ENCODE measurements at places on chromosomes 2 and 18.
A peak's percentile ranks its signal among the peaks of the same experiment; 100 is the strongest.

GRCh38 chr2:227447606-227448005 is 24.4 kb upstream of the AGFG1 start:
- DNase-seq: no peak

DNA sequence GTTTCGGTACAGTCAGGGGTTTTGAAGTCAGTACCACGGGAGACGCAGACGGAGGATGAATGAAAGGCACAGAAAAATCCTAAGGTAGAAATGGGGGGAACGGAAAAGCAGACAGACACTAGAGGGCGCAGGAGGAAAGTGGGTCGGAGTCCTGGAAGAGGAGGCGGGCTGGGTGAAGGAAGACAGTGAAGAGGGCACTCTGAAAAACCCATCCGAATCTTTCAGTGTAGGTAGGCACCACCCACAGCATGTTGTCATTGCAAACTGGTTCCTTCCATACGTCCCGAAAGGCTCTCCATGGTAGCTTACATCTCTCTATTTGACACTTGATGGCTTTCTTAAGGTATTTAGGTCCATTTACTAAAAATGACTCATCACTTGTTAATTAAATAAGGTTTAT is 18.5 kb upstream of the ZNF236 start:
- peak; percentile 49 for DNase-seq

- DNase-seq: no peak
These were observed 1100.8 kb downstream of the CNTNAP5 start for GRCh38 chr2:125125902-125126301.

GRCh38 chr18:3626929-3627458 is 177.0 kb downstream of the TGIF1 start:
- no peak for DNase-seq

- DNase-seq: no peak
These were observed 37.6 kb downstream of the CRACDL start for GRCh38 chr2:98898423-98898841.

DNA sequence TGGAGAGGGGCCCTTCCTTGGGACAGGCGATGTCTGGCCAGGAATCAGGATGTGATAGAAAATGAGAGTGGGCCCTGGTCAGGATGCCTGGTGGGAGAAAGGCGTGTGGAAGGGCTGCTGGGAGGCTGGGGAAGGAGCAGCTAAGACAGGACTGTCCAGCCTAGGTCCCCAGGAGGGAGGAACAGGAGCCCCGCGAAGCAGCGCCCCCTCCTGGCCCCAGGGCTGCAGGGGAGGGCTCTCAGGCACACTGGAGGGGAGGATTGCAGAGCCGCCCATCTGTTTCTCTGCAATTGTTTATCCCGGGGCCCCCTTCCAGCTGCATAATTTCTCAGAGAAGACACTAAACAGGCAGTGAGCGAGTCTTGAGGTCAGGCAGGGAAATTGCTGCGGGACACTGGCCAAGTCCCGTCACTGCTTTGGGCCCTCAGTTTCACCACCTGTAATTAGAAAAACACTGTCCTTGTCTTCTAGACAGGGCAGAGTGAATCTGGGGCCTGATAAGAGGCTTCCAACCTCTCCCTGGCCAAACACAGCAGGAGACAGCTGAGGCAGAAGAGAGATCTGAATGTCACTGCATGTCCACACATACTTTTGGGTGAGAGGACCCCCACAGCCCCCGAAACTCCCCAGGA is 3.9 kb upstream of the NPPC start:
- DNase-seq: no peak

- DNase-seq: peak; percentile 25
These were observed 797 bp downstream of the CTIF start for GRCh38 chr18:48539406-48540250.

DNA sequence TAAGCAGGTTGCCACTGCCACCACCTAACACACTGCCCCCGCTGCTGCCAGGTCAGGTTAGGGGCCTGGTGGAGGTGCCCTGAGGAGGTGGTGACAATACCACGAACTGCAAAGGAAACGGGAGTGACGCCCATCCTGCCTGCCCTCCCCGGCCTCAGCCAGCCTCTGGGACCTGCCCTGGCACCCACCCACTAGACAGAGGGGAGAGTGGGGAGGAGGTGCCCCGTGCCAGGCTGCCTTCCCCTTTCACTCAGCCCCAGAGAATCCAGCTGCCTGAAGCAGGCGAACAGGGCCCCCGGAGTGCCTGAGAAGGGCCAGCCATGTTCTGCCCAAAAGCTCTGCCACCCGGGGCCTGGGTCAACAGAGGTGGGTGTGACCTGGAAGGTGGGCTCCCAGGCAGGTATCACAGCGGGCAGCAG is 44.5 kb upstream of the FOSL2 start:
- DNase-seq: no peak

DNA sequence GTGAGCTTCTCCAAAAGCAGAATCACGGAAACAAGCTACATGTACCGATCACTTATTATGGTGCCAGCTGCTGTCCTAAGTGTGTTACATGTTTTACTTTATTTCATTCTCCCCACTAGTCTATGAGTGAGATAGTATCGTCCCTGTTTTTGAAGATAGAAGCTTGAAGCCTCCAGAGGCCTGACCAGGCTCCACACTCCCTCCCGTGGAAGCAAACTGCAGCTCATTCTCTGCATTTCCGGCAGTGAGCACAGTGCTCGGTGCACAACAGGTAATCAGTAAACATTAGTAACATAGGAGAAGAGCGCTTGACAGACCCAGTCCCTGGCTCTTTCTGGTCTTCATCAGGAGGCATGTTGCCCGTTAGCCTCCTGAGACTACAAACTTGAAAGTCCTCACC is 72.9 kb downstream of the ZBTB7C start:
- no peak for DNase-seq

- no peak for DNase-seq
These were observed 34.1 kb downstream of the HRH4 start for GRCh38 chr18:24494586-24494985.

- no peak for DNase-seq
These were observed 66.7 kb downstream of the TRIP12 start for GRCh38 chr2:229855116-229855515.

- DNase-seq: no peak
These were observed 17.1 kb upstream of the MC2R start for GRCh38 chr18:13932285-13933025.

GRCh38 chr2:29920631-29921559 is 491 bp downstream of the ALK start:
- DNase-seq: no peak

GRCh38 chr2:47198985-47199451 is 43.9 kb upstream of the STPG4 start:
- DNase-seq: no peak

GRCh38 chr2:196406-196805 is 67.4 kb downstream of the SH3YL1 start:
- no peak for DNase-seq

DNA sequence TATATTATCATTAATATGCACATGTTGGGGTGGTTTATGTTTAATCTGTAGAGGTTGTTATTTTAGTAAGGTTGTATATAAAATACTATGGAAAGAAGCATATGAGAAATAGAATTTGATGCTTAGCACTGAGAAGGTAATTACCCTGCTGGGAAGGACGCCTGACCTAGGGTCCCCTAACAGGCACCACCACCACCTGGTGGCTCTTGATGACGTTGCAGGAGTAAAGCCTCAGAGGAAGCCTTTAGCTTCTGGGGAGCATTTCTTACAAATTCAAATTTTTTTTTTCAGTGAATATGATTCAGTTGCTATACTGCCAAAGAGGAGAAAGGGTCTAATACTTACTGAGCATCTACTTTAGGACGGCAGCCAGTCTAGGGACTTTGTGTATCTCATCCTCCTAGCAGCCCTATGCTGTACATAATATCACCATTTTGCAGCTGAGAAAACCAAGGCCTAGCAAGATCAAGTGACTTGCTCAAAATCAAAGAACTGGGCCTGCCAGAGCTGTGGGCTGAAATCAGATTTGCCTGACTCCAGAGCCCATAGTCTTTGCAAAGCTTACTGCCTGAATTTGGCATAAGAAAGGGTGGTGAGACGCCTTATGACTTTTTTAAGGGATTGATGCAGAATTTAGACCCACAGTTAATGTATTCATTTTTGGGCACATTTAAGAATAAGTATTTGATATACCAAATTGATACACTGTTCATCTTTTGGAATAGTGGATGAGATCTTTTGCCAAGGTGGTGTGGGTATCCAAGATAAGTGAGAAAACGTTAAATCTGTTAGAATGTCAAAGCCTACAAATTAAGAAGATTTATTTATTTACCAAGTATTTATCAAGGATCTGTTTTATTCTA is 78.8 kb upstream of the GAREM1 start:
- DNase-seq: peak; percentile 28

DNA sequence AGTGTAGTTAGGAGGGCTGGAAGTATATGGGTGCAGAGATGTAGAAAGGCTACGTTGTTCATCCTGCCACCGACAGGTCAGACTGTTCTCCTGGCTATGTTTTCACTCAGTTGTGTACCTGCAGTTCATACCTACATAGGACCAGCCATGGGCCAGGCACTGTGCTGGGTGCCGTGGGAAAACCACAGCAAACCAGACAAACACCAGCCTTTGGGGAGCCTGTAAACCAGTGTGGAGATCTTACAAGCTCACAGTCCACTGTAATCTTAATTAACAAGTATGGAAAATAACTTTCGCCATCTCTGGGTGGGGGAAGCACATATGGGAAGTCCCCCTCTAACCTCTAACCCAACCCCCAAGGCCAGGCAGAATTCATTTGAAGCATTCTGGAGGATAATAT is 12.7 kb downstream of the NCK2 start:
- DNase-seq: no peak

GRCh38 chr2:30786923-30787685 is 20.1 kb downstream of the CAPN13 start:
- DNase-seq: no peak

GRCh38 chr2:36405183-36405582 is 49.6 kb downstream of the CRIM1 start:
- DNase-seq: no peak

GRCh38 chr2:197293252-197294007 is 17.1 kb downstream of the ANKRD44 start:
- DNase-seq: peak; percentile 66

- DNase-seq: no peak
These were observed 56.2 kb downstream of the ETAA1 start for GRCh38 chr2:67453310-67453709.

- DNase-seq: peak; percentile 70
These were observed 31.4 kb upstream of the YPEL5 start for GRCh38 chr2:30115141-30115980.

GRCh38 chr2:107757223-107757622 is 69.5 kb upstream of the RGPD4 start:
- no peak for DNase-seq

GRCh38 chr2:148965623-148966437 is 72.7 kb upstream of the LYPD6B start:
- DNase-seq: peak; percentile 30

GRCh38 chr2:113160962-113161361 is 12.8 kb upstream of the PSD4 start:
- no peak for DNase-seq

- DNase-seq: no peak
These were observed 46.2 kb upstream of the SMAD7 start for GRCh38 chr18:48996901-48997463.

GRCh38 chr2:238170386-238171071 is 11.8 kb downstream of the ERFE start:
- no peak for DNase-seq

- no peak for DNase-seq
These were observed 13.9 kb upstream of the MBOAT2 start for GRCh38 chr2:9017411-9017810.

GRCh38 chr2:88942798-88943197 is 251.3 kb downstream of the RPIA start:
- DNase-seq: no peak

GRCh38 chr2:236899146-236899545 is 186.5 kb upstream of the COPS8 start:
- no peak for DNase-seq

DNA sequence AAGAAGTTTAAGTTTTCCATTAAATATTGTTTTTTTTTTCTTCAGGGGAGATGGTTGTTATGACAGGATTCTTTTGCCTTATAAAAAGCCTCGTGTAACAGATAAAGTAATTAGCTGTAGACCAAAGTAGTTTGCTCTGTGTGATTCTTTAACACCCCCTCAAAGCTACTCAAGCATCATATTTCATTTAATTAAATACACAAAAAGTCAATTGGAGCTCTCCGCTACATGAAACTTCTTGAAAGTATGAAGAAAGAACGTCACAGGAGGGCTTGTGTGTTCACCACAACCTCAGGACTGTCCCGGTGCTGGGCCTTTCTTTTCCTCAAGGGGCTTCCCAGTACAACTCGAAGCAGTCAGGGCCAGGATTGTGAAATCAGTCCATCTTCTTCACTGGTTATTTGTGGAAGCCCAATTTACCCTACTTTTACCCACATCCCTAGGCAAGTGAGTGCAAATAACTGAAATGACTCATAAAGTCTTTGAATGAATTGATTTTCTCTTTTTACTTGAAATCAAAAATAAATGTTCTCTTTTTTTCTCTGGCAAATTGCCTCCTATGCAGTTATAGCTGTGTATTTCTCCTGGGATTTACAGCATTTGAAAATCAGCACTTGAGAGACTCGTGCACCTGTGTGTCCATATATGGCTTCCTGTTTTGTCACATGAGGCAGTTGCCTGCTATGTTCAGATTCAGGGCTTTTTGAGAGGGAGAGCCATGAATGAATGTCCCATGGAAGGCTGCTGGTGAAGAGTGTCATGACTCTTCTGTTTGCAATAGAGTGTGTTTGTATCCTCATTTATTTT is 48.6 kb downstream of the LINC00305 start:
- no peak for DNase-seq

GRCh38 chr2:200050921-200051610 is 95.7 kb downstream of the MAIP1 start:
- no peak for DNase-seq

GRCh38 chr18:48837676-48838075 is 113.1 kb downstream of the SMAD7 start:
- no peak for DNase-seq

GRCh38 chr2:129806990-129807389 is 172.5 kb upstream of the RAB6C start:
- no peak for DNase-seq

- DNase-seq: peak; percentile 44
These were observed 31.4 kb upstream of the CHN1 start for GRCh38 chr2:175036582-175037018.

- peak; percentile 82 for DNase-seq
These were observed 3.7 kb downstream of the TNS1 start for GRCh38 chr2:217998926-217999594.

GRCh38 chr2:17858064-17858463 is 20.4 kb upstream of the KCNS3 start:
- DNase-seq: no peak

- no peak for DNase-seq
These were observed 37.9 kb upstream of the ZCCHC2 start for GRCh38 chr18:62484941-62485340.

DNA sequence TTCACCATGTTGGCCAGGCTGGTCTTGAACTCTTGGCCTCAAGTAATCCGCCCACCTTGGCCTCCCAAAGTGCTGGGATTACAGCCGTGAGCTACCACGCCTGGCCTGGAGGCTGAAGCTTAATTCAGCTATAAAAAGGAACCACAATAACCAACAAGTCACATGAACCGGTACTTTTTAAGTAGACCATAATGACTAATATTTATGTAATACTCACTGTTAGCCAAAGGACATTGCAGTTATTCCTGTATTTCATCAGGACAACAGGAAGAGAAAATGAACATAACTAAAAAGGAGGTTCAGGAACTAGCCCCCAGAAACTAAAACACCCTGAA is 49.0 kb upstream of the TMEM87B start:
- DNase-seq: peak; percentile 96
